ENCODE measurements at places on chromosomes 12 and 14.
A peak's percentile ranks its signal among the peaks of the same experiment; 100 is the strongest.

- DNase-seq, result no peak
Measured at GRCh38 chr12:125610292-125610691, 545.1 kb downstream of the AACS start.

- DNase-seq, result no peak
Measured at GRCh38 chr14:105212541-105213300, 31.6 kb upstream of the NUDT14 start.

DNA sequence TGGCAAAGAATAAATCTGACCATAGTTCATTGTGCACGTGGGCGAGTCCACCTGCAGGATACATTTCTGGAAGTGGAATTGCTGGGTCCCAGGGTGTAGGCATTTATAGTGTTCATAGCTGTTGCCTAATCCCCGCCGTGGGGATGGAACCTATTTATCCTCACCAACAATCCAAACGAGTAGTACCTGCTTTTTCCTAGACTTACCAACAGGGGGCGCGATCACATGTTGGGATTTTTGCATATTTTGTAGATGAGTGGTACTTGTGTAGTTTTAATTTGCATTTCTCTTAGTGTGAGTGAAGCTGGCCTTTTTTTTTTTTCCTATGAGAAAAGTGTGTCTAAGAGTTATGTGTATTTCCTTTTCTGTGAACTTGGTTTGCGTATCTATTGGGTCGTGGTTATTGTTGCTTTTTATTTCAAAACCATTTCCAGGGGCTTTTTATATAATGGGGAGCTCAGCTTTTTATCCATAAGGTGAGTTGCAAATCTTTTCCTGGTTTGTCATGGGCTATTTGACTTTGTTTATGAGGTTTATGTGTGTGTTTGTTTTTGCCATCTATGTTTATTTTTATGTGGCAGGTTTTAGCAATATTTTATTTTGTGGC, 67.2 kb downstream of the CCDC92 start:
- DNase-seq, result peak; percentile 34

- DNase-seq, result no peak
Measured at GRCh38 chr14:70858641-70859040, 48.6 kb upstream of the PCNX1 start.

DNA sequence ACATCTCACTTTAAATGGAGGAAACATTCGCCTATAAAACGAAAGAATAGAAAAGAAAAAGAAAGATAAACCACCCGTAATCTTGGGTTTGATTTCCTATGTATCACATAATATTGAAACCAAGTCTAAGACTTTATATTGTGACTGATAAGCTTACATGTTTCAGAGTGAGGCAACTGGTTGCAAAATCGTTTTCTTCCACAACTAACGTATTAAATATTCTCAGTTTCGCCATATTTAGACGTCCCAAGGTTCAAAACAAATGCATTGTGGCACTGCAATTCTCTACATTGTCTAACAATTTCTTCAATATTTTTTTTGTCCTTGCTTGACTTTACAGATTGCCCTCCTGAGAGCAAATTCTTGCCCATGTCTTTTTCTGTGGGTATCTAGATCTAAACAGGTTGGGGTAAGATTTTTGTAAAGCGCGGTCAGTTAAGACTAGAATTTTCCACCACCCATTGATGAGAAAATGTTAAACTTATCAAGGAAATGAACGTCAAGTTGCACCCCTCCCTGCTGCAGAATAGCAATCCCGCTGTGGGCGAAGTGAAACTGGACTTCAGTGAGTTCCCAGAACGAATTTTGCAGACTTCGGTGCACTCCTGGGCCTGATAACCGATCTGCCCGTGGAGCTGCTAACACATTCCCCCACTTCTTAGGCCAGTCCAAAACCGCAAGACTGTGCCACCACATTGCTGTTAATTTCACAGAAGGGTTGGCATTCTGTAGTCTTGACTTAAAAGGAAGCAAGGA, 2.7 kb downstream of the TBX3 start:
- DNase-seq, result no peak

DNA sequence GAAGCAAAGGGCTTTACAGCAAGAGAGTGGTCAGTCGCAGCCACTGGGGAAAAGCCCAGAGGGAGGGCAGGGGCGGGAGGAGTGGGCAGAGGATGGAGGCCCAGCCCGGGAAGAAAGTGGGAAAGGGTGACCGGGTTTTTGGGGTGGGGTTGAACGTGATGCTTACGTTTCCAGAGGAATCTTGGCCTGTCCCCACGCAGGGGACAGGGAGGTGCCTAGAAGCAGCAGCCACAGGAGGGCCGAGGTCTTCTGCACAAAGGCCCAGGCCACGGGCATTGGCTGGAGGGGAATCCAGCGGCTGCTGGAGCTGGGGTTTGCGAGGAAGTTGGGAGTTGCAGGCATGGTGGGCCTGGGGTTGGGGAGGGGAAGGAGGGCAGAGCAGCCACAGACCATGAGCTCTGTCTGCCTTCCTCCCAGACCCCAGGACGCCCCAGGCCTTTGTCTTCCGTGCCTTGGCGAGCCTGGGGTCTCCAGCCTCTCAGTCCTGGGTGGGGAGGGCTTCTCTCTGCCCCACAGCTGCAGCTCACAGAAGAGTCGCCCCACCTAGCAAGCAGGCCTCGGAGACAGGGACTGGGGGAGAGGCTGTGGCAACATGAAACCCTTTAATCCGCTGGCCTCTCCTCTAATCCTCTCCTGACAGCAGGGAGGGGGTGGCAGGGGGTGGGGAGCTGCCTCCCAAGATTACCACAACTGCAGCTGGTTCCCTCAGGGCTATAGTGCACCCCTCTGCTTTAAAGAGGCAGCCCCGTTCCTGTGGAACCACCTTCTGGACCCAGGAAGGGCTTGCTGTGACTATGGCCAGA, at the start of gene CACNA2D4:
Gene CACNA2D4 (minus strand): TSS at position 572 of the 803 bp plus-strand sequence. CDS start 179 bp downstream, at position 393.
- no peak for DNase-seq

DNA sequence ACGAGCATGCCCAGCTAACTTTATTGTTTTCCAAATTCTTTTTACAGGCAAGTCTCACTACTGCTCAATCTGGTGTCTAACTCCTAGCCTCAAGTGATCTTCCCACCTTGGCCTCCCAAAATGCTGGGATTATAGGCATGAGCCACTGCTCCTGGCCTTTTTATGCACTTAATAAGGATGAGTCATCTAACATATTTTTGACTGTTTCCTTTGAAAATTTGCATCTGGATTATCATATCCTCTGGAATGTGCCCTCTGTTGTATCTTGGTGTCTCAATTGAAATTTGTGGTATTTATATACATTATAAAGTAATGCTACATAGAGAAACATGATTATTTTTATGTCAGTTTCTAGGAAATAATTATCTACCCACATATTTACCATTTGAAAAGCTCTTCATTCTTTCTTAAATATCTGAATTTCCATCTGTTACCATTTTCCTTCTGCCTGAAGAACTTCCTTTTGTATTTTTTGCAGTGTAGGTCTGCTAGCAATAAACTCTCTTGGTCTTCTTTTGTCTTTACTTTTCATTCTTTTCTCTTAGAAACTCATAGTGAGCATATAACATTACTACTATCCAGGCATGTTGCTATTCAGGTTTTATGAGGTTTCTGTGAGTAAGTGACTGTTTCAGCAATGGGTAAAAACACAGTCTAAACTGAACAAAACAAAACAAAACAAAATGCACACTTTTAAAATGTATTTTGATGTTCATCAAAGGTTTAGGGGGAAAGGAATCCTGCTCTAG, 52.8 kb upstream of the CNOT2 start:
- no peak for DNase-seq

- DNase-seq, result no peak
Measured at GRCh38 chr12:28021704-28022103, 49.2 kb upstream of the PTHLH start.

- DNase-seq, result no peak
Measured at GRCh38 chr12:17334784-17335183, 728.8 kb upstream of the LMO3 start.

- DNase-seq, result no peak
Measured at GRCh38 chr12:111276146-111276545, 92.7 kb downstream of the PHETA1 start.

DNA sequence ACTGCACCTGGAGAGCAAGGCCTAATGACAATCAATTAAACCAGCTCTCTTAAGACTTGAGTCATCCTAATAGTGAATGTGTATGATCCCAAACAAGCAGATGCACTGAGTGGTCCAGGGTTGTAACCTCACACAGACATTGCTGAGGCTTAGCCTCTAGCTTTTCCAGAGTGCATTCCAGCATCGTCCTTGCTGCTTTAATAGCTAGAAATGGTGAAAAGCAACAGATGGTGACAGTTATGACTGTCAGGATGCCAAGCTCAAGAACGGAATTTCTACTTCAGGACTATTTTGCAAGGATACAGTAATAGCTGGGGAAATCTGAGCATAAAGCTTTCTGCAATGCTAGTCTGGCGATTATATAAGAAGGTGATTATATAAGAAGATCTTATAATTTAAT, 34.6 kb downstream of the PTPRR start:
- DNase-seq, result no peak

DNA sequence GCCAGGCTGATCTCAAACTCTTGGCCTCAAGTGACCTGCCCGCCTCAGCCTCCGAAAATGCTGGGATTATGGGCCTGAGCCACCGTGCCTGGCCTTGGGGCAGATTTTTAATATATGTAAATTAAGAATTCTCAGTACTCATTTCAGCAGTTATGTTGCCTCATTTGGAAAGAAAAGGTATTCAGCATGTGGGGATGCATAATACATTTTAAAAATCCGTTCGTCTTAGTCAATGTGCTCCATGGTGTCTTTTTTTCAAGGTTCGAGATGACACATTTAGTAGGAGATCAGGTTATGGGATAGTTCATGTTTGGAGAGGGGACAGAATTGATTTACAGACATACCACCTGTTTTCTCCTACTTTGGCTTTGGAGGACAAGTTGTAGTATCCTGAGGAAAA, 10.2 kb downstream of the SYNE2 start:
- DNase-seq, result no peak

DNA sequence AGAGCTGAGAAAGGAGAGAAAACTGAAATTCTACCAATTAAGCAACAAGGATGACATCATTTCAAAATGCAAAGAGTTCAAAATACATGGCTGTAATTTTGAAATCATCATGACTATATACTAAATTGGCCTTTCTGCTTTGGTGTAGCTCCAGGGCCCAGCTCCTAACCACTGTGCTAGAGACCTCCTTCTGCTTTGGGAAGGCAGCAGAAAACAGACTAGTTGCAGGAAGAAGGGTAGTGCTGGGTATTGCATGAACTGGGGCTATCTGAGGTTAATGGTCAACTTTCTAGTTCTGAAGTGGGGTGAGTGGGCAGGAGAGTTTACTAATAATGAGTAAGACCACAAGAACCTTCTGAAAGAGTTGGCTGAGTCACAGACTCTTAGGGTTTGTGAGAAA, 66.2 kb downstream of the PTGER2 start:
- DNase-seq, result no peak

DNA sequence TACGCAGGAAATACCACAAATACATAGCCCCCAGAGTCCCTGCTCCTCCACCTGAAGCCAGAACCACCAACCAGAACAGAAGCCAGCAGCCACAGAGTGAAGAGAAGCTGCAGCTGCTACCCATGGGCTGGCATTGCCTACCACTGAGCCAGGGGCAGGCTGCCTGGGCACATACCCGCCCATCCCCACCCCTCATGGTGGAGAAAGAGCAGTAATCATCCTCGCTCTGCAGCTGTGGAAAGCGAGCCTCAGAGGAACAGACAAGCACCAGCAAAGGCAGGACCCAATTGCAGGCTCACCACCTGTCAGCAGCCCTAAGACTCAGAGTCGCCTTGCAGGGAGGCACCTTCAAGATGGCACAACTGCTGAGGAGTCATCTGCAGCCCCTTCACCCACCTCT, 11.2 kb upstream of the CD9 start:
- DNase-seq, result no peak

DNA sequence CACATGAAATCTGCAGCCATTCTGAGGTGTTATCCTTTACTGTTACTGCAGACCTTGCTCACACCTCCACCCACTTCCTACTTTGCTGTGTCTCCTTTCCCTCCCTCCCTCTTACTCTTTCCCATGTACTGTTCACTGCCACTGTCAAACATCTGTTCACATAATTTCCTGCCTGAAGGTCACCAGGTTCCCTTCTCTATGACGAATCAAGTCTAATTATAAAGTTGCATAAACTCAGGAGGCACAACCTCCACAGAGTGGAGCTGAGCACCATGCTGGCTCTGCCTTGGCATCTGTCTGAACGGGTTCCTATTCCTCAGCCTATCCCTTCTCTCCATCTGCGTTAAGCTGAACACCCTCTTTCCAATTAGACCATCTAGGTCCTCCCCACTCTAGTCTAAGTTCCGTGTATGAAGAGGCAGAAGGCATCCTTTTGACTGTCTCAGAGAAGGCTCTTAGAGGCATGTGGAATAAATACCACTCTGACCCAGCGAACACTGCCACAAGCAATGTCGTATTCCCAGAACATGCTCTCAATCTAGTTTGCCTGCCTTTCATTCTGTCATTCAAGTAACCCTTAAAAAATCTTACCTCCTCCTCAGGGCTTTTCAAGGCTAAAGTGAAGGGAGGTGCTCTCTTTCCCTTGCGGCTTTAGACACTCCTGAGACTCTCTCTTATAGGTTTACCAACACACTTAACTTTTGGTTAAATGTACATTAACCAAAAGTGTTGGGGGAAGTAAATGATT, 48.7 kb downstream of the ACADS start:
- no peak for DNase-seq

- no peak for DNase-seq
Measured at GRCh38 chr12:106019144-106019543, 119.6 kb downstream of the NUAK1 start.

DNA sequence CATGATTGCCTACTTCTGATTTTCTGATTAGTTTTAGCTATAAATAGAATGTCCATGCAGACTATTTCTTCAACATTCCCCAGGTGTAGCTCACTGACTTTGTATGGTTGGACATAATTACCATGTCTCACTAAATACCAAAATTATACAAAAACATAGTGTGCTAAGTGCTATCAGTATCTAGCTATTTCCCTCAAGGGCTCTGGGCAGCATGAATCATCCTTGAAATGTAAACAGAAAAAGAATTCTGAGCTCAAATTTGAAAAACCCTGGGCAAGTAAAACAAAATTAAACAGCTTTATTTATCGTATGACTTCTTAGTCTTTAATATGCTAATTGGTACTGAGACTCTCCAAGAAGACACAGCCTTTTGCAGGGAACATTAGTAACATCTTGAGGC, 82.9 kb downstream of the SPATA7 start:
- DNase-seq, result no peak

DNA sequence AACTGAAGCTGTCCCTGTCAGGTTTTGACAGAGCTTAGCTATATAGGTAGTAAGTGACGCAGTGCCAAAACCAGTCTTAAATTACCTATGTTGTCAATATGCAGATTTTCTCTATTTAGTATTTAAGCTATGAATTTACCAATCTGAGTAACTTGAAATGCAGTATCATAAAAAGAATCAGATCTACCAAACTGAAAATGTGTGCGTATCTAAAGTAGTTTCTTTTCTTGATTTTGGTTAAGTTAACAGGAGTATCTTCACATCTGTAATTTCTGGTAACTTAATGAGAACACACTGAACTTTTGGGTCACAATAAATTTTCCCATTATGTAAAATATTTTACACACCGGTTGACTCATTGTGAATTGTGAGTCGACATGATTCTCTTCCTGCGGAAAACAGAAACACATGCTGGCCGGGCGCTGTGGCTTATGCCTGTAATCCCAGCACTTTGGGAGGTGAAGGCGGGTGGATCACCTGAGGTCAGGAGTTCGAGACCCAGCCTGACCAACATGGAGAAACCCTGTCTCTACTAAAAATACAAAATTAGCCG, 45.1 kb downstream of the TRAF3 start:
- no peak for DNase-seq
